ENCODE measurements at places on chromosomes 5 and 9.

DNA sequence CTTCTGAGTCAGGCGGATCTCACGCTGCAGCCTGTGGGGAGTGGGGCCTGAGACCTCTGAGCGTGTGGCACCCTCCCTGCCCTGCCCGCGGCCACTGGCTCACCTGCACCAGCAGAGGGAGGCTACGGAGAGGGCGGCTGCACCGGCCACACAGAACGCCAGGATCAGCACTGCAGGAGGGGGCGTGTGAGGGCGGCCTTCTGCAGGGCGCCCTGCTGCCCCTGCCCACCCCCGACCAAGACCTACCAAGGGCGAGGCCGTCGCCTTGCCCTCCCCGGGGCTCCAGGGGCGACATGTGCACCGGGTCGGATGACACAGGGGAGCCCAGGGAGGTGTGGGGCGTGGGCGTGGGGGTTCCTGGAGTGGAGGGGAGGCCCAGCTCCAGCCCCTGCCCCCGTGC, 5.4 kb downstream of the NPDC1 start:
- DNase-seq: no peak

- DNase-seq: no peak
Measured at GRCh38 chr5:117800261-117800660, 1188.1 kb downstream of the DTWD2 start.

- no peak for DNase-seq
Measured at GRCh38 chr9:38357350-38358114, 35.0 kb upstream of the ALDH1B1 start.

- DNase-seq: no peak
Measured at GRCh38 chr5:140042393-140042642, 781 bp downstream of the NRG2 start.

DNA sequence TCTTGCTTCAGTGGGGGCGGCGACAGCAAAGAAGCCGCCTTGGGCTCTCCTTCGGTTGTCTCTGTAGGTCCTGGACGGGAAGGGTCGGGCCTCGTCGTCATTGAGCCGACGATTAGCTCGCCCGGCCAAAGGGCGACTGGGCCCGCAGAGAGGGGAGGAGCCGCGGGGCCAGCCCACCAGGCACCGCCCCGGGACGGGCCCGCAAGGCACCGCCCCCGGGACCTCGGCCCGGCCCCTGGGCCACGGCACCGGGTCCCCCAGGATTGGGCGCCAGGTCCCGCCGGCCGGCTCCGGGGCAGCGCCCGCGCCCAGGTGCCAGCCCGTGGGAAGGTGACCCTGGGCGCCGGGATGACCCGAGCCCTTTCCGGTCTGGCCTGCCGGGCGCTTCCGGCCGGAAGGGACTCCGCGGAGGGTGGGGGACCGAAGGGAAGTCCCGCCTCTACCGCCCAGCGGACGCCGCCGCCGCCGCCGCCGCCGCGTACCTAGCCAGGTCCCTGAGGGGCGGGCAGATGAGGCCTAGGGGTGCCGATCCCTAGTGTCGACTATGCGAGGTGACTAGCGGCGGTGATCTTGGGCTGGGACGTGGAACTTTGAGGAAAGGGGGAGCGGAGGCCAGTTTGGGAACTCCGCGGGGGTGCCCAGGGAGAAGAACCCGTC, at the start of the genes GBA2 and RGP1:
GBA2 (minus strand) TSS at position 371 of the 657 bp plus-strand sequence. CDS start 524 bp downstream, outside the sequence.
RGP1 (plus strand) TSS at position 430 of the 657 bp plus-strand sequence. CDS start 469 bp downstream, outside the sequence.
- DNase-seq: peak; percentile 76

- no peak for DNase-seq
Measured at GRCh38 chr9:68470634-68471033, 70.0 kb downstream of the TMEM252 start.

GRCh38 chr9:98039607-98040017, 16.9 kb upstream of the NANS start:
- DNase-seq: no peak

DNA sequence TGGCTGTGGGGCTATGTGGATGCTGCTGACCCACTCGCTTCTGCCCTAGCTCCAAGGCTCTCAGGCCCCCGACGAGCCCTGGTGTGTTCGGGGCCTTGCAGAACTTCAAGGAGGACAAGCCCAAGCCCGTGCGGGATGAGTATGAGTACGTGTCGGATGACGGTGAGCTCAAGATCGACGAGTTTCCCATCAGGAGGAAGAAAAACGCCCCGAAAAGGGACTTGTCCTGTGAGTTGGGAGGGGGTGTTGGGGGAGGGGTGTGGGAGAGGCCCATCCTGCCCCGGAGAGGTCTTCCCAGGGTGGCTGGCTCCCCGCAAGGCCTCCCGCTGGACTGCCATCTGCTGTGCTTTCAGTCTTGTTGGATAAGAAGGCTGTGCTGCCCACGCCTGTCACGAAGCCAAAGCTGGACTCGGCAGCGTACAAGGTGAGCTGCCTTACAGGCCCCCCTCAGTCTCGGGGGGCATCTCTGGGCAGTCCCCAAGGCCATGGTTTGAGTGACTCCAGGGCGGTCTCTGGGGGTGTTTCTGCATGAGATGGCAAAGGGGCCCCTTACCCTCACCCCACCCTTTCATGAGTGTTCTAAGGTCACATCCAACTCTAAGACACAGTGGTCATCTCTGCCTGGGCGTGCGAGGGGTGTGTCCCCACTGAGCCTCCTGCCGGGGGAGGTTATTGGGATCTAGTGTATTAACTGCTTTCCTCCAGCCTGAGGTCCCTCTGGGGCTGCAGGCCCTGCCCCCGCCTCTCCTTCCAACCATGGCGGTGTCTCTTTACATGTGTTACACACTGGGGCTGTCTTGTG, 89.5 kb downstream of the PHF2 start:
- no peak for DNase-seq

DNA sequence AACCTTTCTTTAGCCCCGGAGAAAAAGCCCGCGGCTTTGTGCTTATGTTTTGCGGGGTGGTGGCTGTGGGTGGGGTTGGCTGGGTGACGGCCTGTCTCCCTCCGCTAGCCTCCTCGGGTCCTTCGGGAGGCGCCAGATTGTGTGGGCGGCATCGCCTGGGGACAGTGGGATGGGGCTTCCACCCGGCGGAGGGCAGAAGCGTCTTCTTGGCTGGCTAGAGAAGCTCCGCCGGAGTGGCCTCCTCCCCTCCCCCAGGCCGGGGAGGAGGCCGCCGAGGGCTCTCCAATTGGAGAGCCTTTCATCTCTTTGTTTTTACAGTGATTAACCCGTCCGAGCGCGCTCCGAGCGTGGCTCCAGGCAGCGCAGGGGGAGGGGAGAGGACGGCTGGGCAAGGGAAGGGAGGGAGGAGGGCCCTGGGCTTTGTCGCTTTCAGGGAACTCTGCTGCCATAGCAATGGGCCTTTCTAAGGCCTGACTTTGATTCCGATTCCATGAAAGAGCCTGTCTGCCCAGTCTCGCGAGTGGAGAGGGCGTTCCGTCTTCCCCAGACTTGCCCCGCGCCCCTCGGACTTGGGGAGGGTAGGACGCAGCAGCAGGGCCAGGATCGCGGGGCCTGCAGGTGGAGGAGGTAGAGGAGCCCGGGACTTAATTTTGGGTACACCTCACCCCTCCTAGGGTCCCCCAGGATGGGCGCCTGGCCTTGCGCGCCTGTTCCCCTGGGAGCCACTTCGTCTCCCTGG, 36.7 kb upstream of the TIFAB start:
- peak; percentile 43 for DNase-seq

Measured in epithelial cell of esophagus (primary cell).